ENCODE measurements at places on chromosomes 1 and 21. TPM values are rescaled to one million over a fixed set of nuclear protein-coding genes. Genes with fewer than 3 reads are reported as not detected.

Gene UMODL1
- not detected for total RNA-seq

Gene ZMYND12
- total RNA-seq = 2.0 TPM

- H3K27ac ChIP-seq = no peak overlapping the region
- H3K27me3 ChIP-seq = no peaks in the 10 kb centered on the region
- no peak for DNase-seq
- no peaks in the 10 kb centered on the region for H3K36me3 ChIP-seq
- H3K4me1 ChIP-seq = peaks cover 4% of the 10 kb centered on the region
Observed at GRCh38 chr1:214584805-214585766, 17.9 kb upstream of the CENPF start.

DNA sequence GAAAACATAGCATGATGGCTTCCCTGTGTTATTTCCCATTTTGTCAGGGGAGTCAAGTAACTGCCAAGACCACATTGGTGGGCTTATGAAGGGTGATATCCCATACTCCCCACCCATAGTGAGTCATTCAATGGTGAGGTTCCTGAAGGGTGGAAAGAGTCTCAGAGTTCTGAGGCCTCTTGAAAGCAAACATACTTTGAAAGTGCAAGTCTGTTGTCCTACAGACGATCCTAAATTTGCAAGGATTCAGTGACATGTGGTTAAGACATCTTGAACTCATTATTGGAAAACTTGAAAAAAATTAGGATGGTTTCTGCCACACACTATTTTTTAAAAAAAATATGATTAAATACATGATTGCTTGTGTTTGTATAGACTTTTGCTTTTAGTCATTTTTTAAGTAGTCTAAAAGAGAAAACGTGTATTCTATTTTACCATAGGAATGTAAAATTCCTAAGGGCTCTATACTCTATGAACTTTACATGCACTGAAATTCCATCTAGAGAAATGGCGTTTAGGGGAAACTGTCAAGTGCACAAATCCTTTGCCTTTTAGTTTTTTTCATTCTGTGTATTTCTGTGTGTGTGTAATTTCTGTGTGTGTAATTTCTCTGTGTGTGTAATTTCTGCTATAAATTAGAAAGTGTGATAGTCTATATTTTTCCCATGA lies 225.5 kb upstream of the ADAMTS5 start:
- H3K27ac ChIP-seq = no peak overlapping the region
- DNase-seq = no peak
- H3K36me3 ChIP-seq = no peaks in the 10 kb centered on the region
- no peak overlapping the region for H3K4me3 ChIP-seq

DNA sequence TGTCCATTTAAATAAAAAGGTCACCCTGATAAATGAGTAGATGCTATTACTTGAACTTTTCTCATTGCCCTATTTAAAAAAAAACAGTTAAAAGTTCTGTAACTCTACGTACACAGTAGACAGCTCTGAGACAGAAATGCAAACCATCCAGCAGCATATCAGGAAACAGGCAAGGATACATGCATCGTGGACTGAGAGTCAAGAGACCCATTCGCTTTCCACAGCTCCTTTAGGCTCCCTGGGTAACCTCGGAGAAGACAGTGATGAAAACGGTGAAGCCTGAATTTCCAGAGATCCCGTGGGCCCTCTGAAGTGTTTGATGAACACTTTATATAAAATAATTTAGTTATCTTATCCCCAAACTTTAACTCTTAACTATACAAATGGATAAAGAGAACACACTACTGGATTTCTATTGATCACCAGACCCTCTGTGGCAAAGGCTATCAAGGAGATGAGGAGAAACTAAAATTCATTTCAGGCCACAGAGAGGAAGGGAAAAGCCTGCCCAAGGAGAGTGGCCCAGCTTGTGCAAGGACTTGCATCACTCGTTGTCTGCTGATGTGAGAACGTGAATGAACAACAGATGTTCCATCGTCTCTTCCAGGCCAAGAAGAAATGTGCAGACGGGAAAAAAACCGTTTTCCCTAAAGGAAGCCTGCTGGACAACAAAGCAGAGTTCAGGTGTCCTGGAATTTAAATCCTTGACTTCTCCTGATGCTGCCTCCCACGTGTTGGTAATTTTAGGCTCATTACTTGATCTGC lies 131.0 kb downstream of the TGFBR3 start:
- DNase-seq = no peak
- no peaks in the 10 kb centered on the region for H3K27me3 ChIP-seq

DNA sequence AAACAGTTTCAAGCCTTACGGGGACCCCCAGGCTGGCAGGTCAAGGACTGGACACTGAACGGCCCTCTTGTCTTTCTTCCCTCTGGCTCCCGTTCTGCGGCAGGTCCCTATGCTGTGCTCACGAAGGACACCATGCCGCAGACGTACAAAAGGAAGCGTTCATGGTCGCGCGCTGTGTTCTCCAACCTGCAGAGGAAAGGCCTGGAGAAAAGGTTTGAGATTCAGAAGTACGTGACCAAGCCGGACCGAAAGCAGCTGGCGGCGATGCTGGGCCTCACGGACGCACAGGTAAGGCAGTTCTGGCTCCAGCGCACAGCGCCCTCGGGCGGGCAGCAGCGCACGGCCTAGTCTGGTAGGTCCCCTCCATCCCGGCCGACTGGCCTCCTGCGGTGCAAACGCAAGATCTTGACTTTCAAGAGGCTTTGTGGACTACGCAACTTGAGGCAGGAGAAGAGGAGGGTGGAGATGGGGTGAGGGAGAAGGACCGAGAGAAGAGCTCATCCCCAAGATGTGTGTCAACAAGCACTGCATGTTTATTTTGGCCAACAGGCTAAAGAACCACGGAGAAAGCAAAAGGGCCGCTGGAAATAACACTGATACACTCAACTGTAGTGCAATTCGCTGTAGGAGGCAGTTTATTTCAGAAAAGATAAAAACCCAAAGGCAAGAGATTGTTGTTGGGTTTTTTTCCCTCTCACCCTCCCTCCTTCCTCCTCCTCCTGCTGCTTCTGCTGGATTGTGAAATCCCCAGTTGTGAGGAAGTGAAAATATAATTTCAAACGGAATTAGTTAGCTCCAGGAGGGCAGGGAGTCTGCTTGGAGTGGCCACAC lies 3.0 kb downstream of the HLX start:
- peaks cover 95% of the 10 kb centered on the region for H3K27me3 ChIP-seq
- DNase-seq = no peak
- H3K27ac ChIP-seq = no peak overlapping the region
- no peaks in the 10 kb centered on the region for H3K36me3 ChIP-seq

- DNase-seq = no peak
- peaks cover 51% of the 10 kb centered on the region for H3K4me1 ChIP-seq
- peak overlapping the region; percentile 99 for H3K27ac ChIP-seq
Observed at GRCh38 chr1:15088281-15088971, 65.1 kb upstream of the TMEM51 start.

GRCh38 chr1:158185770-158186169 lies 5.1 kb downstream of the CD1D start:
- DNase-seq = no peak
- no peak overlapping the region for H3K4me3 ChIP-seq
- no peak overlapping the region for H3K27ac ChIP-seq
- H3K36me3 ChIP-seq = no peaks in the 10 kb centered on the region

DNA sequence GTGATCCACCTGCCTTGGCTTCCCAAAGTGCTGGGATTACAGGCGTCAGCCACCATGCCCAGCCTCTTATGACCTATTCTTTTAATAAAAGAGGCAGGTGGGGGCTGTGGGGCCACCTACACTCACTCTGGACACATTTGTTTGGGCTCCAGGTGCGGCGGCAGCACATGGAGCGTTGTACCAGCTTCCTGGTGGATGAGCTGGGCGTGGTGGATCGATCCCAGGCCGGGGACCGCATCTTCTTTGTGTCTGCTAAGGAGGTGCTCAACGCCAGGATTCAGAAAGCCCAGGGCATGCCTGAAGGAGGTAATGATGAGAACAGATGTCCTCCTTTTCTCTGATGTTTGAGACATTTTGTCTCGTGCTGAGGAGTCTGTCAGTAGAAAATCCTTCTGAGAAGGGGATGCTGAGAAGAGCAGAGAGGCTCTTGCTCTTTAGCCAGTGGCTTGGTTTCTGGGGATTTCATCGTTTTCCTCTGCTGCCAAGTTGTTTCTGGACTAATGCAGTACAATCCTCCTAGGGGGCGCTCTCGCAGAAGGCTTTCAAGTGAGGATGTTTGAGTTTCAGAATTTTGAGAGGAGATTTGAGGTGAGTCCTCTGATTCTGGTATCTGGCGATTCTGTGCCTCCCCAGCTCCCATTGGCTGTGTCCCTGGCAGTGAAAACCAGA lies 17.9 kb upstream of the MIIP start:
- peaks cover 24% of the 10 kb centered on the region for H3K36me3 ChIP-seq
- no peak overlapping the region for H3K27ac ChIP-seq
- no peaks in the 10 kb centered on the region for H3K4me1 ChIP-seq
- no peak for DNase-seq

DNA sequence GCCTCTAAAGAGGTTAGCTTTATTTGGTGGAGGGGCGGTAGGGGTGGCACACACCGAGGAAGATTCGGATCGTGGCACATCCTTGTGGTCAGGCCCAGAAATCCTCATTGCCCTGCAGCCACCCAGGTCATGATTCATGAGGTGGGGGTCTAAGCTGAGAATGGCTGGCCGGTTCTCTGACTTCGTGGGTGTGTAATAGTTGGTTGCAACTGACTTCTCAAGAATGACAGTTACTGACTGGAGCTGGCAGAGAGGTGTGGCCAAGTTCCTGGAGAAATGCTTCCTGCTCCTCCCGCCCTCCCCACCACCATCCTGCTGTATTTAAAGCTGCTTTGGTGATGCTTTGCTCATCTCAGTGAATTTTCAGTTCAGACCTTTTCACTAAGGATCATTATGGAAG lies 198.6 kb downstream of the KIF26B start:
- H3K27me3 ChIP-seq = no peaks in the 10 kb centered on the region
- peaks cover 4% of the 10 kb centered on the region for H3K4me1 ChIP-seq
- no peaks in the 10 kb centered on the region for H3K36me3 ChIP-seq
- no peak for DNase-seq

DNA sequence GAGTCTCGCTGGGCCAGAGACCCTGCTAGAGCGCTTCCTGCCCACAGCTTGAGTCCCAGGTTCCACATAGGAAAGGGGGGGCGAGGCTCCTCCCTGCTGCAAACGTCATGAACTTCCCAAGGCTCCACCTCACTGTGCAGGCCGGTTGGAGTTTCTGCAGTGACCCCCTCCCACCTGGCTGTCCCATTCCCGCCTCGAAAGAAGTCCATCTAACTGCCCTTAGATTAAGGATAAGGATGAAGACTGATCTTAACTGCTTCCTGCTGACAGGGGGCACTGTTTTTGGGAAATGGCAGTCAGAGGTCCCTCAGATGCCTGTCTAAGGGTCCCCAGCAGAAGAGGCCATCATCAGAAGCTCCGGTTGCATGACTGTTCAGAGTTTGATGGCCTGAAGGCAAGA lies 62.7 kb downstream of the STUM start:
- no peak for DNase-seq
- peaks cover 10% of the 10 kb centered on the region for H3K27me3 ChIP-seq
- H3K4me1 ChIP-seq = no peaks in the 10 kb centered on the region
- no peaks in the 10 kb centered on the region for H3K36me3 ChIP-seq
- no peak overlapping the region for H3K27ac ChIP-seq

DNA sequence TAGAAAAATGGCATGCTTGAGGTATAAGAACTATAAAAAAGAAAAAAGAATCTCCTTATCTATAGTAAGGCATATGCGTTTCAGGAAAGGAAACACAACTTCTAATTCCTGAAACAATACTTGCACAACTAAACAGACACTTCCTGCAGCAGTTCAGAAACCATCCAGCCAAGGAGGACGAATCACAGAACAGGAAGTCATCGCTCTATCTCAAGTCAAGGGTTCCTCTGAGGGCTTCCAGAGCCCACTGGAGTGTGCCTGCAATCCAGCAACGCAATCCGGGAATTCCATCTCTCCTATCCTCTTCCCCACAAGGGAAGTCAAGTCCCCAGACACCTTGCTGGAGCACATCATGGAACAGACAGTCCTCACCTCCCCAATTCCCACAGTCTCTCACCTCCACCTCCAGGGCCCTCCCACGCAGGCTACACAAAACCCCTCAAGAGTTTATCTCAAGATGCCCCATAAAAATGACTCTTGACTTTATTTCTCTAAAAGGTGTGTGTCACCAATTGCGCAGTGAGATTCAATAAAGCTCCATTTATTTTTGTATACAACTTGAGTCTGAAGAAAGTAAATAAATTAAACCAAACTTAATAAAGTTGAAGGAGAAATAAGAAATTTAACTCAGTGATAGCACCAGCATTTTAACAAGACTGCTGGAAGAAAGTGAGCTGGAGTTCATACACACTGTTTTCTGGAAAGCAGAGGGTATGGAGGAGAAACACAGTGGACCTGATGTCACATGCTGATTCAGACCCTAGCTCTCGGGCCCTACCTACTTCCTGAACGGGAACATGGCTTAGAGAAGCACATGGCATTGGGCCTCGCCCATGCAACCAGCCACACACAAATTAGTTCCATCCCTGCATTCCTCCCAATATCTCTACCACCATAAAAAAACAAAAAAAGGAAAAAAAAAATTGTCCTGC lies 39.9 kb downstream of the SIPA1L2 start:
- no peak for DNase-seq
- H3K4me3 ChIP-seq = no peak overlapping the region
- peaks cover 3% of the 10 kb centered on the region for H3K36me3 ChIP-seq
- no peak overlapping the region for H3K27ac ChIP-seq
- peaks cover 41% of the 10 kb centered on the region for H3K4me1 ChIP-seq

Data from progenitor cell of endocrine pancreas (in vitro differentiated cells).